ENCODE measurements at places on chromosomes 2 and 18.

GRCh38 chr2:232479341-232480200 lies 8.1 kb downstream of the ECEL1 start:
- no peak for DNase-seq

DNA sequence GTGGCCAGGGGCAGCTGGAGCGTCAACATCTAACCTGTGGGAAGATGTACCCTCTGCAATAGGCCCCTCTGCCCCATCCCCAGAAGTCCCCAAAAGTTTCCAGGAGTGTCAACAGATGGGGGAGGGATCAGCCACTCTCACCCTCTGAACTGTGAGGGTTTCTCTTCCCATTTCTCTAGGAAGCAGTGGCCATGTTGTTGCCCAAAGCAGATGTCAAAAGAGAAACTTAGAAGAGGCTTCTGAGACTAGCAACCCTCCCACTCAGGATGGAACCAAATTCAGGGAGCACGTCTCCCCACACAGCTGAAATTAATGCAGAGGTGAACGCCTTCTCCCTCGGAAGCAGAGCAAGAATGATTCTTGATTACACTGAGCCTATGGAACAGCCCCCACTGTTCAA lies 70.3 kb downstream of the ARL4C start:
- no peak for DNase-seq

DNA sequence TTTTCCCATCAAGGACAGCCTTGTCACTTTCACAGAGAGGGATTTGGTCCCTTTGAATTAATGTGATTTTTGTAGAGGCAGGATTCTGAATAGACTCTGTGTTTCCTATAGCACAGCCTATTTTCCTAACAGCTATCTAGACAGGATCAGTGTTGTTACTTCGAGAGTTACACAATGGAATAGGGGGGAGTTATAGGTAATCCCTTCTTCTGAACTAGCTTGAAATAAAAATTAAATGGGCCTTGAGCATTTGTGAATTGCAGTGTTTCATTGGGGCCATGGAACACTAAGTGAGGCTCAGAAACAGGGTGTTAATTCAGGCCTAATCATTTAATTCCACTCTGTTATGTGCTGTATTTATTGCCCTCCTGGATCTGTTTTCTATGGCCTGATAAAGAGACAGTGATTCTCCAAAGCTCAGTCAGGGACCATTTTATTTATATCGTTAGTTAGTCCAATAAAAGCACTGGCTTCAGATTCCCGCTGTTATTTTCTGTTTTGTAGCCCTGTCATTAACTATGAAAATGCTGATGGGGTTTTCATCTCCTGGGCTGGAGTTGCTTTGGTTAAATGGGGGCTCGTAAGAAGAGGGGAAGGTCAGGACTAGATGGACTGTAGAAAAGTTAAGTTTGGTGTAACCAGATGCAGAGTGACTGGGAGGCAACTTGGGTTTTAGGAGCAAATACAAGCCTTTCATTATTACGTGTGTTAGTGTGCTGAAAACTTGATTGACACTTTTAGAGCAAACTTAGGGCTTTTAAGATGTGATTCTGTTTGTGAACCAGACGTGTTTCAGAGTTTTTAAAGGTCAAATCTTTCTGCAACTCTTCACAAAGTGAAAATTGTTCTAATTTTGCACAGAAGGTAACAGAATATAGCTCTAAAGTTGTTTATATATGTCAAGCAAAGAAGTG lies 461.0 kb upstream of the HNRNPA3 start:
- DNase-seq, result no peak

DNA sequence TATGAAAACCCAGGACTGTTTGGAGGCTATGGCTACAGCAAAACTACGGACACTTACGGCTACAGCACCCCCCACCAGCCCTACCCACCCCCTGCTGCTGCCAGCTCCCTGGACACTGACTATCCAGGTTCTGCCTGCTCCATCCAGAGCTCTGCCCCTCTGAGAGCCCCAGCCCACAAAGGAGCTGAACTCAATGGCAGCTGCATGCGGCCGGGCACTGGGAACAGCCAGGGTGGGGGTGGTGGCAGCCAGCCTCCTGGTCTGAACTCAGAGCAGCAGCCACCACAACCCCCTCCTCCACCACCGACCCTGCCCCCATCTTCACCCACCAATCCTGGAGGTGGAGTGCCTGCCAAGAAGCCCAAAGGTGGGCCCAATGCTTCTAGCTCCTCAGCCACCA lies 12.1 kb downstream of the HOXD3 start:
- DNase-seq, result no peak

GRCh38 chr18:80130555-80130954 lies 21.5 kb downstream of the ADNP2 start:
- no peak for DNase-seq

All from NCI-H446 (cell line).